ENCODE measurements at places on chromosomes 4 and X. TPM values are rescaled to one million over a fixed set of nuclear protein-coding genes. Genes with fewer than 3 reads are reported as not detected.

The PITX2 gene
- total RNA-seq: not detected

The ERCC6L gene
- total RNA-seq: 0.91 TPM

The ODAM gene
- not detected for total RNA-seq

The CYSLTR1 gene
- 20.5 TPM for total RNA-seq

- no peak for DNase-seq
Measured at GRCh38 chrX:78957768-78958130, 12.6 kb downstream of the P2RY10 start.

- DNase-seq: no peak
Measured at GRCh38 chr4:73874386-73874785, 5.2 kb downstream of the CXCL1 start.

DNA sequence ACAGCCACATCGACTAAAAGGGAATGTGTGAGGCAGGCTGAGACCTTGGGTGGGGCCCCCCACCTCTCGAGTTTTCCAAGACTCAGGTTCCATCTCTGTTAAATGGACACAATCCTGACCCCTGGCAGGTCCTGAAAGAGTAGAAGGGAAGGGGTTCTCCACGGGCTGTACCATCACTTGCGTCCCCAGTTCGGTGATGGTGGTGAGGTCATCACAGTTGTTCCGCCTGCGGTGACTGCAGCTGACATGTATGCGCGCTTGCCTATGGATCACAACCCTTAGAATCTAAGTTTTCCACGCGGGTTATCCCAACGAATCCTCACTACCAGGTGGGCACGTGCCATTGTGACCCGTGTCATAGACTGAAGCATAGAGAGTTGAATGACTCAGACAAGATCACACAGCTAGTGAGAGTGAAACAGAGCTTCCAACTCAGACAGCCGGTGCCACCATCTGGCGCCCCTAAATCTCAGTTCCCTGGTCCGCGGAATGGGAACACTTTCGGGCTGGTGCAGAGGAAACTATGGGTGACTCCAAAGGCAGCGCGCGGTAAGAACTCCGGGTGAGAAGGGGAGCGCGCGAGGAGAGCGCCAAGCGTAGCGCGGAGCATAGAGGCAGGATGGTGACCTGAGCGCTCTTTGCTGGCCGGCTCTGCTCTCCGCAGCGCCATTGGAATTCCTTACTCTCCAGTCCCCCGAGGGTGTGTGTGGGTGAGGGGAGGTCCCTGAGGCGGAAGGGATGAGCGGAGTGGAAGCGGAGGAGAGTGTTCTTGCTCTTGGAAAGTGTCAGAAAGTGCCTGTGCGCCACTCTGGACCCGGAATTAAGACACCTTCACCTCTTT is 10.5 kb downstream of the MSX1 start:
- no peak for DNase-seq

DNA sequence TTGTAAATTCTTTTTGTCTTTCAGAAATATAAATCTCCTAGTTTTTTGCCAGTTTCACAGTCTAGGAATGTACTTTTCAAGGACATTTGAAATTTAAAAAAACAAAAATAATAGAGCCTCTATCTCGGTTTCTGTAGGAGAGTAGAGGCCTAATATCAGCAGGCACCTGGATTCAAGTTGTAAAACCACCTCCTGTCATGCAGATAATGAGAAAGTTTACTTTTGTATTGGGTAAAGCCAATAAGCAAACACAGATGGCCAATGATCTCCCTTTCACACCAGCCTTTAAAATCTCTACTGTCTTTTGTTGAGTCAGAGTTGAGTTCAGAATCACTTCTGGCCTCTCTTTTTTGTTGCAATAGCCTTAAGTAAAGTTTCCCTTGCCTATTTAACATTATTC is 1499.9 kb downstream of the PCDH18 start:
- DNase-seq: no peak

DNA sequence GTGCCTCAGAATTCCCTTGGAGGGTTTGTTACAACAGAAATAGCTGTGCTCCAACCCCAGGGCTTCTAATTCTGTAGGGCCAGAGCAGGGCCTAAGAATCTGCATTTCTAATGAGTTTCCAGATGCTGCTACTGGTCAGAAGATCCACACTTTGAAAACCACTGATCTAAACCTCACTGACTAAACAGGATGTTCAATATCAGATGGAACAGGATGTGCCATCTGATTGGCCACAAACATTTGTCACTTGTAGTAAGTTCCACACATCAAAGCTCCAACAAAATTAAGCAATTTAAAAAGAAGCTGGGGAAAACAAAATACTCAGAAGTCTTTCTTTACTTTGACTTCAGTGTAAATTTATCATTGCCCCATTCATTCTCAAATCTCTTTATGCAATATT is 14.3 kb downstream of the CASK start:
- DNase-seq: no peak

GRCh38 chr4:5166377-5166776 is 115.1 kb downstream of the STK32B start:
- no peak for DNase-seq

DNA sequence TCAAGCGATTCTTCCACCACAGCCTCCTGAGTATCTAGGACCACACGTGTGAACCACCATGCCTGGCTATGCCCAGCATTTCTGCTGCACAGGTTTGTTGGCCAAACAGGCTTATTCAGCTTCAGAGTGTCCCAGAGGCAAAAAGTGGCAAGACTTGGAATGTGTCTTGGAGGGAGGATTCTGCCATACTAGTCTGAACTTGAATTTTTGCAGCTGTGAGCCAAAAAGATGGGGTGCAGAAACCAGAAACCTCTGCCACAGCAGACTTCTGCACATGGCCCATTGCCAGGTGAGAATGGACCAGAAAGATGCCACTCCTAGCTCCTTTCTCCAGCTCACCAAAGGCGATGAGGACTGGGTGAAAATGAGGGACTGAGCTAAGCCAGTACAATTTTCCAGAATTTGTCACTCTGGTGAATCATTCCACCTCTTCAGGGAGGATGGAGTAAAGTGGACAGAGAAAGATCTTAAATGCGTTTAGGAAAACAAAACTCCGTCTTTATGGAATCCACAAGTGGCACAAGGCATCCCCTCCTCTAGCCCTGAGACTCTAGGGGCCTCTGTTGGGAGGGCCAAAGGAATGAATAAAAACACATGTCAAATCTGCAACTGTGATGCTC is 369.1 kb upstream of the CLNK start:
- DNase-seq: no peak

GRCh38 chr4:112150920-112151319 is 5.7 kb downstream of the FAM241A start:
- DNase-seq: no peak
